Type B pancreatic cell (in vitro differentiated cells): ENCODE measurements at places on chromosomes 2 and 18. TPM values are rescaled to one million over a fixed set of nuclear protein-coding genes. Genes with fewer than 3 reads are reported as not detected.

DNA sequence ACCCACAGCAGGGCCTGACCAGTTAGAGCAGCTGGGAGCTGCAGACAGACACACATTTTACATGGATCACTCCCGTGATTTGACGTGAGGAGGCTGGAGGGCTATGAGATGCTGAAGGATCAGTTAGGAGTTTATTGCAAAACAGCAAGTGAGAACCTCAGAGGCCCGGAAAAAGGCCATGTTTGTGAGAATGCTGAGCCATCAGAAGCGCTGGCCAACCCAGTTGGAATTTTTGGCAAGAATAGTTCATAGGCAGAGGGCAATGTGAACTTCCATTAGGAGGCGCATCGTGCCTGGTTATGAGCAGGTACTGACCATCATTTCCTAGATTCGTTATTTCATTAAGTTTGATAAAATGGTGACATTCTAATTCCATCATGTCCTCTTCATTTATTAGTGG, 23.3 kb upstream of the LMAN1 start:
- no peak for DNase-seq
- no peak overlapping the region for H3K4me3 ChIP-seq
- H3K4me1 ChIP-seq, result peaks cover 14% of the 10 kb centered on the region

CCDC85A gene
- 2.1 and 5.4 TPM in 2 replicates for total RNA-seq

CERKL gene
- total RNA-seq, result 2.9 and 4.3 TPM in 2 replicates

ZNF512 gene
- total RNA-seq, result 35.2 and 64.7 TPM in 2 replicates

LCT gene
- total RNA-seq, result 2.8 and 7.2 TPM in 2 replicates
